ENCODE measurements at places on chromosomes 3 and 15. TPM values are rescaled to one million over a fixed set of nuclear protein-coding genes. Genes with fewer than 3 reads are reported as not detected.

Gene SMC4
- 44.1 TPM for total RNA-seq

Gene LDHAL6B
- total RNA-seq = not detected

Gene MME
- 18.3 TPM for total RNA-seq

Gene PLA2G4E
- total RNA-seq = not detected

Gene CCR5
- not detected for total RNA-seq

Gene ERC2
- 1.9 TPM for total RNA-seq

Gene CGNL1
- 20.2 TPM for total RNA-seq

Gene STRC
- not detected for total RNA-seq

Gene RPP14
- 16.0 TPM for total RNA-seq

Gene TRH
- not detected for total RNA-seq

Gene CFAP20DC
- total RNA-seq = 1.3 TPM

Gene SCG5
- total RNA-seq = 0.57 TPM

Gene ROPN1
- total RNA-seq = not detected

Gene CD96
- total RNA-seq = not detected

Gene NUP210
- total RNA-seq = 0.29 TPM

Gene HRG
- not detected for total RNA-seq

Gene GREM1
- 0.98 TPM for total RNA-seq

Gene C3orf49
- not detected for total RNA-seq

Gene NSMCE3
- 7.8 TPM for total RNA-seq

Gene LRRIQ4
- 0.19 TPM for total RNA-seq

Gene STX19
- total RNA-seq = not detected

Gene CHRFAM7A
- 1.6 TPM for total RNA-seq

Gene MOBP
- 0.19 TPM for total RNA-seq

Gene DNASE1L3
- not detected for total RNA-seq

Gene SAMD7
- not detected for total RNA-seq

Gene METTL6
- 21.2 TPM for total RNA-seq

Gene GADL1
- 0.48 TPM for total RNA-seq

Gene ECE2
- not detected for total RNA-seq

Gene KBTBD13
- total RNA-seq = not detected

Gene PFKFB4
- 4.9 TPM for total RNA-seq

Gene TAGLN3
- not detected for total RNA-seq

Gene IL12A
- total RNA-seq = 0.33 TPM

Data from vein endothelial cell (primary cell).